ENCODE measurements at places on chromosomes 11 and 22.

DNA sequence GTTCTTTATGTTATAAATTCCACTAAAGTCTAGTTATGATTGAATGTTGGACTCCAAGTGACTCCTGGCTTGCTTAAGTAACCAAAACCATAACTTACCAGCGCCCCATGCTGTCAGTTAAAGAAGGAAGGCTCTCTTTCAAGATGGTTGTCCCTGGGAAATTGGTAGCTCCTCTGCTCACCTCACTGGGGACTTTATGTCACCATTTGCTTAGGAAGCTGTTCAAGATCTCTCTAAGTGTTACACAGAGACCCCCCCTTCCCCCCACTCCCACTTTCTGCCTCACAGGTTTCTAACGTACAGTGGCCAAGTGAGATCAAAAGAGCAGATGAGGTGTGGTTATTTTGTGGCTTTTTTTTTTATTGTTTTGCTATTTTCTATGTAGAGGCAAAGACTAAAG, 301.8 kb downstream of the AASDHPPT start:
- DNase-seq: no peak

- no peak for DNase-seq
These were observed 56.6 kb upstream of the LMO2 start for GRCh38 chr11:33948494-33948893.

GRCh38 chr11:92948116-92948515, 21.3 kb upstream of the MTNR1B start:
- no peak for DNase-seq

GRCh38 chr11:30586251-30587144, at the start of gene MPPED2:
Gene MPPED2 (minus strand): TSS chr11:30586353. CDS start chr11:30580373, 5,980 bp downstream.
- no peak for DNase-seq

GRCh38 chr11:46888636-46889035, 29.7 kb downstream of the LRP4 start:
- DNase-seq: no peak

DNA sequence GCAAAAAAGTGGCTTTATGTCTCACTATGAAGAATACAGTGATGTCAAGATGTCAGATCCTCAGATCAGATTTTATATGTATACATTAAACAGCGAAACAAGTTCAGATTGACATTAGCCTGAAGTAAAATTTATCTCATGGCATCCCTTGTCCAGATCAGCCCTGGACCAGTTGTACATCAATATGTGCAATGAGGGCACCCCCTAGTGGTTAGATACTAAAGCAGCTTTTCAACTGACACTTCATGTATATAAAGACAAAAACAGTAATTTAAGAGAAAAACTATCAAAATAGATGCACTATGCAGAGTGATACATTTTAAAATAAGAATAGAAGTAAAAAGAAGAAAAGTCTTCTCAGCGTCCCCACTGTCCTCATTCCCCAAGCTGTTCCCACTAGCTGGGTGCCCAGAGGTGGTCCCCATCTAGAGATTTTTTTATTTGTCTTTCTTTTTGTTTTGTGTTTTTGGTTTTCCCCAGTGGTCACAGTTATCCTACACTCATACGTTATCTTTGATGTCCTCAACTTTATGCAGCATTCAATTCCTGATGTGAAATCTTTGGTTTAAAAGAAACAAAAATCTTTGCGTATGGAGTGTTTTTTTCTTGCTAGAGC, 2193.4 kb upstream of the RAG2 start:
- no peak for DNase-seq

DNA sequence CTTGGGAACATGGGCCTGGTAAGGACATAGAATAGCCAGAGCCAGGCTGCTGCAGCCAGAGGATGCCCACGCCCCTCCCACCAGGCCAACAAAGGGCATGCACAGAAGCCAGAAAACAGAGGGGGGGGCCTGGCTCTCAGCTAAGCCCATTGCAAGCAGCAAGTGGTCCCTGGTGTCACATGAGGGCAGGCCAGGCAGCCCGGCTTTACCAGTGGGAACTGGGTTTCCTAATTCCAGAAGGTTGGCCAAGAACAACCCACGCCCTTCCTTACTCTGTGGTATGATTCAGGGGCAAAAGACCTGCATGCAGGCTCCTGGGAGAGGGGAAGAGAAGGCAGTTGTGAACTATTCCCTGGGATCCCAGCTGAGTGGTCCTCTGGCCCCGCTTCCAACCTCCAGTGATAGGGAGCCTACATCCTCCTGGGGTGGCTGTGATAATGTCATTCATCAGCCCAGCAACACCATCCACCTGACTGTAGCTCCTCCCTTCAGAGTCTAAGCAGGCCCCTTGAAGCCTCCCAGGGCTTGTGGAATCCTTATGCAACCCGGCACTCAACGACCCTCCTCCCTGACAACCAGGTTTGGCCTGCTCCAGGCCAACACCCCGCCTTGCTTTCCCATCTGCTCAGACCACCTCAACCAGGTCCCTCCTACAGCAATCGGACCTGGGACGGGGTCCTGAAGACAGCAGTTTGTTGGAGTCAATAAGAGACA, 62.1 kb upstream of the LMO1 start:
- no peak for DNase-seq

DNA sequence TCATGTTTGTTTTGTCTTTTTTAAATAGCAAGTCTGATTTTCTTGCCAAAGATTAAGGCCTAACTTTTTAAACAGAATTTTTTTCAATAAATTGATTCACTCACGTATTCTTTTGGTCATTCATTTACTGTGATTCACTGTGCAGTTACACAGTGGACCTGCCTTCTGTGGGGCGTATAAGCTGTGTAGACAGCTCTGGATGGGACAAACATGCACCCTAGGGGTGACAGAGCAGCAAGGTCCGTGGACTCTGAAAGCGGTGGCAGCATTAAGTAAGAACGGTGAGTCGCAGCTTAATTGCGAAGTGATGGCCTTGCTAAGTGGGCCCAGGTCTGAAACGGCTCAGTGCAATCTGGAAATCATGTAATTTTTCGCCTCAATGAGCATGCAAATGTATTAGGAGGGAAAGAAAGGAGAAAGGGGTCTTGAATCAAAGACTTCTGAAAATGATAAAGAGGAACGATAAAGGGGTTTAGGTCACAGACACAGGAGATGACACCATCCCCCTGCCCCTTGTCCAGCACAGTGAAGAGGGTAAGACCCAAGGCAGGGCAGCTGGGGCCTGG, 113.1 kb downstream of the SPATA19 start:
- DNase-seq: no peak

DNA sequence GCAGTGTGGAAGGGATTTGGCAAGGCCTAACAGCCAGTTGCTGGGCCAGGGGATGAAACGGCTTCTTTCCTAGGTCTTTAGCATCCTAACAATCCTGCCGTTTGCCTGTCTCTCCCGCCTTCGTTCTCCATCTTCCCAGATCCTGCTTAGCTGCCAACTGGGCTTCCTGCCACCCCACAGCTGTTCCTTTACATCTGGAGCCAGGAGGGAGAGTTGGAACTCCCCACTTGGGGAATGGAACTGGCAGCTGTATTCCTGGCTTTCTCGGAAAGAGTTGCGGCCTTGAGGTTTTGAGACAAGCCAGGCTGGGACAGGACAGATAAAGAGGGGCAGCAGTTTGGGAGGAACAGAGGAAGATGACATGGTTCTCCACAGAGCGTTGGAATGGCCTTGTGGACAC, 59.6 kb downstream of the ST3GAL4 start:
- no peak for DNase-seq

GRCh38 chr11:13480198-13480597, 15.6 kb downstream of the PTH start:
- no peak for DNase-seq

GRCh38 chr11:75840522-75840921, 25.5 kb downstream of the UVRAG start:
- no peak for DNase-seq

- no peak for DNase-seq
These were observed 16.6 kb downstream of the ARHGEF17 start for GRCh38 chr11:73324665-73325035.

DNA sequence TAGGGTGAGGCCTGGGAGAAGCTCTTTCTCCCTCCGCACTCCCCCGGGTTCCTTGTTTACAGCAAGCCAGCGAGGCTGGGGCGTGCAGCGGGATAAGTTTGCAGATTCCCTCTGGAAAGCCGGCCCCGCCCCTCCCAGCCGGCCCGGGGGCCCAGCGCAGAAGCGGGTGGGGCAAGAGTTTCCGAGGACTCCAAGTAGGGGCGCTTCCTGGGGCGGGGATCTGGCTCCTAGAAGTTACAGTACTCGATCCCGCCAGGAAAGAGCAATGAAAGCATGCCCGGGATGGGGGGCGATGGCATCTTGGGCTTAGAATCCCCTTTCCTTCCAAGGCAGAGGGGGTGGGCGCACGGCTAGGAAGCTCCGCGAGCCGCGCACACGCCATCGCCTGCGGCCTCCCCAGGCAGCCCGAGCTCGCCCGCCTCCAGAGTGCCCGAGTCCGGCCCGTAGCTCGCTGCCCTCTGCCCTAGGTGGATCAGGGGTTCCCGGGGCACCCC, 385 bp downstream of the TST start:
- no peak for DNase-seq

GRCh38 chr22:30385942-30386341, 1.3 kb downstream of the RNF215 start:
- no peak for DNase-seq

DNA sequence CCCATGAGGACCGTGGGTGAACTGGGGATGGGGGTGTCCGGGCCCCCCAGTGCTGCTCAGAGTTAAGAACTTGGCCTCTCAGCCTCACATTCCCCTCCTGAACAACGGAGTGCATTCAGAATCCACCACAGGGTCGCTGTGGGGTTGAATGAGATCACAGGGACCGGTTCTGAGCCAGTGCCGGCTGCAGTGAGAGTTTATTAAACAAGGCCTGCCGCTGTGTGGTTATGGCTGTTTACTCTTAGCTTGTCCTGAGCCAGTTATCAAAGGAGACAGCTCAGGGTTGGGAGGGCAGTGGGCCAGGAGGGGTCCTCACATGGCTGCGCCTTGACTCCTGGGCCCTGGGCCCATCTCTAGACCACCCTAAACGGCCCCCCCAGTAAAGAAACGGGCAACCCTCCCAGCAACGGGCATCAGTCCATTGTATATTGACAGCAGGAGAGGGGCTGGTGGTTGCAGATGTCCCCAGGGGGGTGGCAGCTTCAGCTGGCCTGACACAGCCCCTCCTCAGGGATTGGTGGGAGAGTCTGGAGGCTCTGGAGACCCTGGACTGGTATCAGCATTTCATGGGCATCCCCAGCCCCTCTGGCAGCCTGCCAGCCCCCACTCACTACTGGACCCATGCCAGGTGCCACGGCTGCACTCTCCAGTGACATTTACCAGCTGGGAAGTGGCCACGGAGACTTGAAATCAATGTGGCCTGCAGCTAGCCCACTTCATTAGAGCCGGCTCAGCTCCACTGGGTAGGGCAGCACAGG, 15.1 kb upstream of the CABP7 start:
- DNase-seq: no peak

Data from stimulated activated CD8-positive, alpha-beta memory T cell treated with anti-CD3 and anti-CD28 coated beads, Interleukin-15, amount 100 ng/mL, for 4 hours (primary cell).